Stimulated activated CD8-positive, alpha-beta memory T cell treated with anti-CD3 and anti-CD28 coated beads, Interleukin-7, amount 100 ng/mL, for 24 hours (primary cell): ENCODE measurements at places on chromosomes 2 and 18.

GRCh38 chr2:68250652-68251186 lies 1.6 kb downstream of the PPP3R1 start:
- DNase-seq, result no peak

DNA sequence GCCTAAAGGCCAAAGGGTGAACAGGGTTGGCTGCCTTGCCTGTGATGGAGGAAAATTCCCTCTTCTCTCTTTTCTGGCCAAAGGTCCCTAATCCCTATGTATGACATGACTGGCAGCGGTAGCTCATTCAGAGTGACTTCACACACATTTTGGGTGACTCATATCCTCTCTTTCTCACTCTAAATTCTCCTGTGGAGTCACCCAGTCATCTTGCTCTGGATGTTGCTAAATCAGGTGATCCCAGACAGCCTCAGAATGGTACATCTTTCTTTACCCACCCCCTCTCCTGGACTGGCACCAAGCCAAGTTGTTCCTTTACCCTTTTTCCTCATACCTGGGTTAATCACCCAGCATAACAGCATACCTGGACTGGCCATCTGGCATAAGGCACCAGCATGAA lies 77.2 kb downstream of the NEURL3 start:
- no peak for DNase-seq

DNA sequence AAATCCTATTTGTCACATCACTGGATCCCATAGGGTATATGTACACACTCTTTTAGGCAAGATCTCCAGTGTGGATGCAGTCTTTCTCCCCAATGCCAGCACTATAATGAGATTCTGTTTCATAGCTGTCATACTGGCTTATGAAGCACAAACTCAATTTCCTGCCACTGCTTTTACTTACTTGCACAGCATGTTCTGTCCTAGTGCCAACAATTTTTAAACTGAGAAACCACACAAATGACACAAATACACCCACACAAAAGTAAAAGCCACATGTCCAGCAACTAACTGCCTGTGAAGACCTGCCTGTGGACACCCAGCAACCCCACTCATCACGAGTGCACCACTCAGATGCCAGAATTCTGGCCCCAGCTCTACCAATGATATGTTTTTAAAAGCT lies 29.6 kb upstream of the RNU4ATAC start:
- DNase-seq, result no peak

DNA sequence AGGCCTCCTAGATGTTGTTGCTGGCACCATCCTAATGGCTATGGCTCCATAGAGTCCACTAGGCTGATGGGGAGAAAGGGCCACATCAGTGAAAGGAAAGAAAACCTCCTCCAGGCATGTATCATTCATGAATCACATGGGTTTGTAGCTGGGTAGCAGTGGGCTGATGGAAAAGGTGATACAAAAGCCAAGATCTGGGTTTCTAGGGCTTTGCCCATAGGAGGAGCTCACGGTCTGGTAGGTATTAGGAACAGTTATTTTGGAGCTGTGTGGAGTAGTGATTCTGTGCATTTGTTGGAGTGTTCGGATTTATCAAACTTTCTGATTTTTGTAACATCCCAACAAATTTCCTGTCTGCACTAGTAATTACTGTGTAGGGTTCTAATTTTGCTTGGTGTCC lies 259.2 kb downstream of the SLC4A3 start:
- DNase-seq, result no peak

DNA sequence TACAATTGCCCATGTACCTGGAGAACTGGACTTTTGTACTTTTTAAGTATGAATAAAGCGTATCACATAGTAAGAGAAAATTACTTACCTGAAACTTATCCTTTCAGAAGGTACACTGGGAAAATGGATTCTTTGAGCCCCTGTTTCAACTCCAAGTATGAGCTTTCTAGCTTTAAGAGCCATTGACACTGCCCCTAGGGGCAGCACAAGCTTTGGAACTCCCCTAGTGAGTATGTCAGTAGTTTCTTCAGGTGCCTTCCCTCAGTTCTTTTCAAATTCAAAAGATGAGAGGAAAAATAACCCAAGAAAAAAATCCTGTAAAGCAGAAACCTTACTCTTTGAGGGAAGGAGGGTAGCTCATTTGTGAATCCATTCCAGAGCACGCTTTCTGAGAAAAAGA lies 124.1 kb downstream of the MEMO1 start:
- DNase-seq, result no peak

- no peak for DNase-seq
Observed at GRCh38 chr18:69956665-69957620, 9.3 kb upstream of the CD226 start.

- no peak for DNase-seq
Observed at GRCh38 chr2:29042561-29043075, 31.7 kb downstream of the PCARE start.

- DNase-seq, result no peak
Observed at GRCh38 chr2:177178797-177179196, 33.8 kb upstream of the HNRNPA3 start.
